ENCODE measurements at places on chromosomes 5 and 9.

DNA sequence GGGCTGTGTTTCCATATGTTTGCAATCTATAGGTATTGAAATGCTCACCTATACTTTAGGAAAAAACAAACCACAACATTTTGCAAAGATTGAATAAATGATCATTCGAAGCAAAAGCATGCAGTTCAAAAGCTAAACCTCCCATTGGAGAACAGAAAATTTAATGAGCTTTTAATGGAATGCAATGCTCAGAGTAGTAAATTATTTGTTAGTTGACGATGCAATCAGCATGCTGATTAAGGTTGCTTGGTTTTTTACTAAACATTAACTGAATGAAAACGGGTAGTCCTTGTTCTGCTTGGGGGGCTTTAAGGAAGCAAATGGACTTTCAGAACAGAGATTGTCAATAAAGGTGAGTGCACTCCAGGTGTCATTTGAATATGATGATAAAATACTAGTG is 123.3 kb upstream of the TMEM161B start:
- no peak for DNase-seq

DNA sequence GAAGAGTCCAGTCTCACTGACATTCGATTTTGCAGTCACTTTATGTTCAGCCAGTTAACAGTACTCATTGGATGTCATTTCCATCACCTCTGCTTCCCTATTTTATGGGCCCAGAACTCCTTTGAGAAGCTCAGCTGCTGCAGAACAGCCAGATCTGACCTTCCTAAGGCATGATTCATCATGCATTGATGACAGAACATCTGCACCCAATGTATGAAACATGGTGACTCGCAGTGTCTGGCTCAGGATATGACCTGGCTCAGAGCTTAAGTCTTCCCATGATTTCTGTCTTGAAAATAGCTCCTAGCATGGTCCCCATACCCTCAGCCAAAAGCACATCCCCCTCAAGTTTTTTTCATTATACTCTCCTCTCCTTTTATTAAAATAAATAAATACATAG is 92.6 kb upstream of the TRIM32 start:
- peak; percentile 33 for DNase-seq

DNA sequence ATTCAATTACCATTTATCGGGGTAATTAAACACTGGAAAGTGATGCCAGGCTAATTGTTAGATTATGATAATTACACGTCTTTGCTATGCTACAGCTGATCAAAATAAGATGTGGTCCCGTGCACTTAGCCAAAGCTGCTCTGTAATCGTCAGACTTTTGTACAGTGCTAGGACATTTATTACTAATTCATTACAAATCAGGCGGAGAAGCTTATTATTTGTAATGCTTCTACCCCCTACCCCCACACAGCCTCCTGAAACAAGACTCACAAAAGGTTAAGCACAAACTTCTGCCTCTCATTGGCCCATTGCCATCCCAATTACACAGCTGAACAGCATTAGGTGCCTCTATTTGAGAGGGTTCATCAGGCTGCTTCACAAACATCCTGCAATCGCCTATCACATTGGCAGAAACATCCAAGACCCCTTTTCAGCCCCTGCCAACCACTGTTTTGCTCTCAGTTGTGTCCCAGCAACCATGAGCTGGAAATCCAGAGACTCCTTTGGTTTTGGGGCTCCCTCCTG is 232.7 kb downstream of the EFNA5 start:
- no peak for DNase-seq

- DNase-seq: peak; percentile 44
Measured at GRCh38 chr9:27276193-27277030, 20.5 kb downstream of the EQTN start.
